ENCODE measurements at places on chromosomes 6 and 20.

- DNase-seq, result no peak
Observed at GRCh38 chr20:2874456-2874855, 1.2 kb downstream of the PTPRA start.

DNA sequence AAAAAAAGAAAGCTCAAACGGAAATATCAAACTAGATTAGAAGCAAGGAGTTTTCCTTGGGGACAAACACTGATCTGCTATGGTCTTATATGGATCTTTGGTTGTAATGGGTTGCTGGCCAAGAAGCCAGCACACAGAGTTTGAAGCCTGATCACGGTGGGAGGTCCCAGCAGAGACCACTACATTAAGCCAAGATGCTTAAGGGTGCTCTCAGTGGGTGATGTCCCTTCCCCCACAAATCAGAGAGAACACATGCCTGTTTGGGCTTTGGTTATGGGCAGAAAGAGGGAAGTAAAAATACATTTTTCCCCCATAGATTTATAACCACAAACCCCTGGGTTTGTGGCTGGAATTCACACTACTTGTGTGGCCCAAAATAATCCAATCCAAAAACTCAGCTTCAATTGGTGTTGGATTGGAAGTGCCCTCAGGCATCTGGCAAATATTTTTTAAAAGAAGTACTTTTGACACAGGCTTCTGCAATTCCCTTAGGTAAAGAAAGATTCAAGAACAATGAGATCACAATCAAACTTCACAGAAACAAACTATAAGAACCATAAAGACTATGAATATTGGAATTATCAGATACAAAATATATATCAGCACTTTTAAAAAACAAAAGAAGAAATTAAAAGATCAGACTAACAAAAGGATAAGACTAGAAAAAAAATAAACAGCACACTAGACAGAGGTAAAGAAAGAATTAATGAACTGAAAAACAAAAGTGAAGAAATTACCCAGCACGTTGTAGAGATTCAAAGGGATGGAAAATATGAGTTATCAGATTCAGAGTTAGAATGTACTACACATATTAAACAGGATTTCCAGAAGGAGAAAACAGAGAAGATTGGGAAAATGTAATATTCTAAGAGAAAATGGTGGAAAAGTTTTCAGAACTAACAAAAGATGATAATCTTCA, 44.7 kb downstream of the ESF1 start:
- DNase-seq, result no peak

DNA sequence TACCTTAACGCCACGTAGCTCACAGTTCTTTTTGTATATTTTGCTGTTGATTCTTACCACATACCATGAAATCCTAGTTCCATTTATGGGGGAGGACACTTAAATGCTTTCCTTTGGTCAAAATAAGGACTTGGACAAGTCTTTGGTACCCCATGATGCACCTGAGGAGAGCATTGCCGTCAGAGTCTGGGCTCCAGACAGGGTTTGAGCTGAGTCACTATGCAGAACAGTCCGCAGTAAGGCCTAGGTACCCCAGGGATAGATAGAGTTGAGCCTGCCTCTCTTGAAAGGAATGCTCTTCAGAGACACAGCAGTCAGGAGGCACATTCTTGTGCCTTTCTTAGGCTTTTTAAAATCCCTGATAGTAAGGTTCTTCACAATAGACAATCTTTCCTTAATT, 6.0 kb downstream of the PARD6B start:
- DNase-seq, result no peak

DNA sequence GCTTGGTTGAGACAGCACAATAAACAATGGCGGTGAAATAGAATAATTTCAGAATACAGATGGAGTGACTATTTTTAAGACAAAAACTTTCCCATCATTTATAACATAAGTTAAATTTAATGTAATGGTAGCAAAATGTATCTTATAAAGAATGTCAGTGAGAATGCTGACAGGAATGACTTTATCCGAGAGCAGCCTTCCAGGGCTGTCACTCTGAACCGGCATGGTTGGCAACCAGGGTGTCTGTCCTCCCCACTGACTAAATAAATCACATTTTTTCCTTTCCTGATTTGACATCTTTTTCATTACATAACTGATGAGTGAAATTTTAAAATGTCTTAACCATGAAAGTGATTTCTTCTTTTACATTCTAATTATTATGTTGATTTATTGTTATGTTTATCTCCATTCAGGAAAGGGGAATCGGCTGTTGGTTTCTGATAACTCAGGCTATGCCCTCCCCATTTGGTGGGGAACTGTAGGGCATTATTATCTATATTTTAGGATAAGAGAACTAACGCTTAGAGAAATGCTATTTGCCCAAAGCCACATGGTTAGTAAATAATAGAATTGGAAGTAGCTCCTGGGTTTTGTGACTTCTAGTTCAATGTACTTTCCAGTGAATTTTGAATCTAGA, 109.2 kb upstream of the OGFRL1 start:
- no peak for DNase-seq

DNA sequence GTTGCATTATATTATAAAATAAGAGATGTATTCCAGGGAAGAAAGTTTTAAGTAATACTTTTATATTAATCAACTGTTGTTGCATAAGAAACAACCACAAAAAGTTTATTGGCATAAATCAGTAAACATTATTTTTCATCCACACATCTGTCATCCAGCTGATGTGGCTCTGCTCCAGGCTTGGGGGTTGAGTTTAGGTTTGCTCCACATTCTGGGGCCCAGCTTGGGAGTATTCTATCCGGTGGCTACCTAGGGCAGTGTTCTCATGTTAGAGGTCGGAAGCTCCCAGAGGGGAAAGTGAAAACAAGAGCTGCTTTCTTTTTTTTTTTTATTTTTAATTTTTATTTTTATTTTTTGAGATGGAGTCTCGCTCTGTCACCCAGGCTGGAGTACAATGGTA, 728.4 kb upstream of the FLRT3 start:
- DNase-seq, result no peak

- DNase-seq, result no peak
Observed at GRCh38 chr20:25135031-25135430, 53.1 kb upstream of the VSX1 start.
